Stimulated activated CD4-positive, alpha-beta T cell treated with anti-CD3 and anti-CD28 coated beads, Interleukin-15, amount 100 ng/mL, for 1 hour (primary cell): ENCODE measurements at places on chromosomes 4 and X.

- no peak for DNase-seq
These were observed 18.4 kb downstream of the IL21 start for GRCh38 chr4:122602277-122603142.

DNA sequence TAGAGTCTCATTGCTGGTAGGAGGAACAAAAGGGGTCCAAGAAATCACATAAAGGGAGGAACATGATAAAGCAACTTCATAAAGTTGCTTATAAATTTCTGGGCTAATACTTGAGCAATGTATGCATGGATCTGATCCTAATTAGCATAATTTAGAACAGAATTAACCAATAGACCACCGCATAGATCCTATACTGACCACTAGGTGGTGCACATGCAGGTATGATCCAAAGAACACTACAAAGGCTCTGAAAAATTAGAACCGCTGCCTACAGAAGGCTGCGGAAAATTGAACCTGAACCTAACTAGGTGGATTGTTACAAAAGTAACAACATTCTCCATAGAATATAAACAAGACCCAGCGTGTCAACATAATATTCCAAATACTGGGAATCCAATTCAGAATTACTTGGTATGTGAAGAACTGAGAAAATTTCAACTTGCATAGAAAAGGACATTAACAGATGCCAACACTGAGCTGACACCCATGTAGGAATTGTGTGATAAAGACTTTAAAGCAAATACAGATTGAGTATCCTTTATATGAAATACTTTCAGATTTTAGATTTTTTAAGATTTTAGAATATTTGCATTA lies 23.3 kb downstream of the BRCC3 start:
- no peak for DNase-seq

GRCh38 chr4:78627966-78628678 lies 76.6 kb downstream of the ANXA3 start:
- no peak for DNase-seq

GRCh38 chr4:545612-546011 lies 30.5 kb downstream of the TMEM271 start:
- DNase-seq, result no peak

GRCh38 chrX:47690175-47690574 lies 31.2 kb upstream of the UXT start:
- no peak for DNase-seq

GRCh38 chr4:1476140-1476513 lies 69.9 kb upstream of the NKX1-1 start:
- DNase-seq, result no peak

- DNase-seq, result no peak
These were observed 36.5 kb downstream of the ACOX3 start for GRCh38 chr4:8403976-8404375.

DNA sequence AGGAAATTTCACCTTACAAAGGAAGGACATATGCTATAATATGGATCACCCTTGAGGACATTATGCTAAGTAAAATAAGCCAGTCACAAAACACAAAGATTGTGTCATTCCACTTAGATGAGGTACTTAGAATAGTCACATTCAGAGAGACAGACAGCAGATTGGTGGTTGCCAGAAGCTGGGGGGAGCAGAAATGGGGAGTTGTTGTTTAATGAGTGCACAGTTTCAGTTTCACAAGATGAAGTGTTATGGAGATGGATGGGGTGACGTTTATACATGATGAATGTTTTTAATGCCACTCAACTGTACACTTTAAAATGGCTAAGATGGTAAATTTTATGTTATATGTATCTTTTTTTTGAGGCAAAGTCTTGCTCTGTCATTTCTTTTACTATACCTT lies 14.8 kb upstream of the SPON2 start:
- no peak for DNase-seq

- no peak for DNase-seq
These were observed 56.6 kb upstream of the WDR1 start for GRCh38 chr4:10173037-10173753.

DNA sequence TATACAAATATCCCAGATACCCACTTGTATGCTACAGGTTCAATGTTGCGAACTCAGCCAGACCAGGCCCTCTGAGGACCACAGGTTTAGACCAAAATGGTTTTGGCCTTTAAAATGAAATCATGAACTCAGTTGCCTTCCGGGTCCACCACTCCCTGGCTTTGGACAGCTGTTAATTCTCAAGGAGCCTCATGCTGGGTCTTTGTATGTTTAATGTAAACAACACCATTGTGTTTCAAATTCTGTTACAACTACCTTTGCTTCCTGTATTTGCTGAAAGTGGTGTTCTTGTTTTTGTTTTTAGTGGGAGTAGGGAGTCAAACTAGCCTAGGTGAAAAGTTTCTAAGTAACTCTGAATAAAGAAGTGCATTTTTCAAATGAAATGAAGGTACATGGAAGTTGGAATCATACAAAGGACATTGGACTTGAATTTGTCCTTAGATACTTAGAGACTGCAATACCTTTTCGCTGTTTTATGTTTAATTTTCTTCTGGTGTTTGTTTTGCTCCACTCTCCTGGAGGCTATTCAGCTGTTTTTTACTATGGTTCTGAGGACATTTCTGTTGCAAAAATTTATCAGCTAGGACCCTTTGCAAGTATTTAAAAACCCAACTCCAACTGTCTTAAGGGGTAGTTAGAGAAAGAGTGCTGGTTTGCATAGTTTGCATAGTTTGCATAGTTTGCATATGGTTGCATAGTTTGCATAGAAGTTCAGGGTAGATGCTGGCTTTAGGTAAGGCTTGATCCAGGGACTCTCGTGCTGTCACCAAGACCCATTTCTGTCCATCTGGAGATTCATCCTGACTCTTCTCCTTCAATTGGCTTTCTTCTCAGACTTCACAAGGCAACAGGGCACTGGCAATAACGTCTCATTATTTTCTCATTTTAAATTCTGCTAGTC lies 70.1 kb downstream of the MID1IP1 start:
- DNase-seq, result no peak

DNA sequence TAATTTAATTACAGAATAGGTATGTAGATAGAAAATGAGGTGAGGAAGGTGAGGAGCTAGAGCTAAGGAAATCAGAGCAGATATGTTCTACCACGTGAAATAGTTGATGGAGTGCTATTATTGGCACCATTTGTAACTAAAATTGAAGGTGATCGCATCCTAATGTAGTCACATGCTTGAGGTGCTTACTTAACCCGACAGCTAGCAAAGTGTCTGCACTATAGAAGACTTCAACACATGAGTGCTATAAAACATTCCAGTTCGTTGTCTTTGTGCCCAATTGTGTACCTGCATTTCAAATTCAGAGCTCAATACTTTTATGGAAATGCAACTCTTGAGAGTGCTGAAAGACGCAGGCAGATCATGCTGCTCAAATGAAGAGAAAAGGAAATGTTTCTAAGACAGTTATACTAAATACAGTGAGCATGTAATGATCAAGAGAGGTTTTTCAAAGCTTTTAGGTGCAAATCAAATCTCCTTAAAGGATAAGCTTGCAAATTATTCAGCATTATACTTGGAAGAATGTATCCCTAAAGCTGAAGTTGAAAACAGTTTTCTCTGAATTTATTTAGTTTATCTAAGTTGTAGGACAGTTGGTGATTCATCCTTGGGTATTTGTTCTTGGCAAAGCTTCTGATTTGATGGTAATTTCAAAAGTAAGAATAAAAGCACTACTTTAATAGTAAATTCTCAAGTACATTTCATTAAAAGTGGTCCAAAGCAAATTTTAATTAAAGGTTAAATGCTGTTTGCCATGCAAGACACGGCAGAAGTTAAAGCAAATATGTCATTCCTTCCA lies 223.9 kb upstream of the EPHA5 start:
- DNase-seq, result no peak

GRCh38 chr4:103098756-103099440 lies 736 bp downstream of the BDH2 start:
- no peak for DNase-seq

- DNase-seq, result no peak
These were observed 61.6 kb downstream of the KIT start for GRCh38 chr4:54719378-54719777.

DNA sequence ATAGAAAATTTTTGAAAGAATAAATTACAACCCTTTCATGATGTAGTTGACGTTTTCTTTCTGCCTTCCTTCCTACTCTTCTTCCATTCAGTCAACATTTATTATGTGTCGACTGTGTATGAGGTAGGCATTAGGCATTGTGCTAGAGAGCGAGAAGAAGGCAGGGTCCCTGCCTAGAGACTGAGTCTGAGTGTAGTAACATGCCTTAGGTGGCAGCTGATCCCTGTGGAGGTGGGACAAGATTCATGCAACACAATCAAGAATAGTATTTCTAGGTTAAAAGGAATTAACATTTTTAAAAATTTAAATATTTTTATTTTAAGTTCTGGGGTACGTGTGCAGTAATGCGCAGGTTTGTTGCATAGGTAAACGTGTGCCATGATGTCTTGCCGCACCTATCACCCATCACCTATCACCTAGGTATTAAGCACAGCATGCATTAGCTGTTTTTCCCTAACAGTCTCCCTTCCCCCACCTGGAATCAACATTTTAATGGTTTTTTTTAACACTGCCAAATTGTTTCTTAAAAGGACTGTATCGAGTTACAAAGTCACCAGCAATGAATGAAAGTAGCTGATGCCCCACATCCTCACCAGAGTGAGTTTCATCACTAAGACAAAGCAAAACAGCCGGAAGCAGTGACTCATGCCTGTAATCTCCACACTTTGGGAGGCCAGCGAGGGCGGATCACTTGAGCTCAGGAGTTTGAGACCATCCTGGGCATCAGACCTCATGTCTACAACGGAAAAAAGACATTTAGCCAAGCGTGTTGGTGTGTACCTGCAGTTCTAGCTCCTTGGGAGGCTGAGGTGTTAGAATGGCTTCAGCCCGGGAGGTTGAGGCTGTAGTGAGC lies 84.0 kb downstream of the WWC2 start:
- no peak for DNase-seq

GRCh38 chrX:129934461-129934860 lies 28.5 kb downstream of the UTP14A start:
- no peak for DNase-seq

GRCh38 chrX:66012094-66012534 lies 27.8 kb downstream of the VSIG4 start:
- no peak for DNase-seq

DNA sequence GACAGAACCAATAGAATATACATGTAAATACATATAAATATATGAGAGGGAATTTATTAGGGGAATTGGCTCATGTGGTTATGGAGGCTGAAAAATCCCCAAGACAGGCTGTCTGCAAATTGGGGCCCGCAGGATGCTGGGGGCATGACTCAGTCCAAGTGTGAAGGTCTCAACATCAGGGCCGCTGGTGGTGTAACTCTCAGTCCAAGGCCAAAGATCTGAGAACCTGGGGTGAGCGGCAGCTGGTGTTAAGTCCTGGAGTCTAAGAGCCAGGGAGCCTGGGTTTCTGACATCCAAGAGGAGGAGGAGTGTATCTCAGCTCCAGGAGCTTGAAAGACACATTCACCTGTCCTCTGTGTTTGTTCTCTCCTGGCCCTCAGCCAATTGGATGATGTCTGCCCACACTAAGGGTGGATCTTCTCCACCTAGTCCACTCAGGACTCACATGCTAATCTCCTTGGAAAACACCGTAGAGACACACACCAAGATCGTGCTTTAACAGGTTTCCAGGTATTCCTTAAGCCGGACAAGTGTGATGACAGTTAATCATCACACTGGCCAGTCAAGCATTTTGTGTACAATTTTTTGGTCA lies 28.9 kb downstream of the TIGD2 start:
- DNase-seq, result no peak

- no peak for DNase-seq
These were observed 18.9 kb upstream of the GPR101 start for GRCh38 chrX:137052643-137053235.

GRCh38 chrX:19792412-19792811 lies 95.0 kb downstream of the SH3KBP1 start:
- no peak for DNase-seq

GRCh38 chr4:183517781-183518180 lies 12.9 kb downstream of the ING2 start:
- no peak for DNase-seq

DNA sequence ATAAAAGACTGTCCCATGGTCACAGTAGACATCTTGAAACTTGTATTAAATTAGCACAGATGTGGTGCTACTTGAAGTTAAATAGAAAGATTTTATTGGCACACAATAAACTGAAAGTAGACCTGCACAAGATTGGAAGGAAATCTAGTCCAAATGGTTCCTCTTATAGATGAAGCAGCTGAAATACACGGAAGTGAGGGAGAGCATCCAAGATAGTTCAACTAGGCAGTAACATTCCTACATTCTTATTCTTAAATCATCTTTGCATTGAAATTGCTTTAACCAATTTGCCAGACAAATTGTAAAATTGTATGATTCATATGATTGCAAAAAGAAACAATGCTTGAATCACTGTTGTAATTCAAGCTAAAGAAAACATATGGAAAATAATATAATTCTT lies 87.6 kb upstream of the VCX3B start:
- no peak for DNase-seq

GRCh38 chr4:169744601-169745000 lies 13.1 kb downstream of the HPF1 start:
- DNase-seq, result no peak

DNA sequence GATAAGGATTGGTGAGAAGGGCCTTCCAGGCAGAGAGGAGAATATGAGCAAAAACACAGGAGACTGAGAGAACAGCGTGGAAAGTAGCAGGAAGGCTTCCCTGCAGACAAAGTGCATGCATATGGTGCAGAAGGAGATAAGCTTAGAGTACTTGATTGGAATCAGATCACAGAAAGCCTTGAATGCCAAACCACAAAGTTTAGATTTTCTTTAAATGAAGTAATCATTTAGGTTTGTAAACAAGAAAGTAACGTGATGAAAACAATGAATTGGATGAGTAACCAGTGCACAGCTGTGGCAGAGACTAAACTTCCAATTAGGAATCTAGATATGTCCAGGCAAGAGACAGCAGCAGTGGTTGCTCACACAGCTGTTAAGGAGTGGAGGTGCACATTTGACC lies 83.8 kb upstream of the C1QTNF7 start:
- no peak for DNase-seq

- DNase-seq, result no peak
These were observed 47.6 kb downstream of the MAML3 start for GRCh38 chr4:140106289-140106844.

DNA sequence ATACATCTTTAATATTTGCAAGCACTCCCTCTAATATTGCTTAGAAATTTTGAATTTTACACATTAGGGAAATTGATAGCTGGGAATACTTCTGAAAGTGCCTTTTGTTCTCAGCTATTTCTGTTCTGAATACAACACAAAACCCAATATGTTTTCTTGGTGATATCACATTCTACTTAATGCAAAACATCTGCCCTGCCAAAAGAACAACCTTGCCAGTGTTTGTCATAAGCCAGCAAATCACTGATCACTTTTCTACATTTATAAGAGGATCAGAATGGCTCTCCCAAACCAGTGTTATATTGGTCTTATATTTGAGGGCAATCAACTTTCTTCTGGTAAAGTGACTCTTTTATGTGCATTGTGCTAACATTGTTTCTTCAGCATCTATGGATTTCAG lies 126.8 kb upstream of the APOOL start:
- DNase-seq, result no peak

DNA sequence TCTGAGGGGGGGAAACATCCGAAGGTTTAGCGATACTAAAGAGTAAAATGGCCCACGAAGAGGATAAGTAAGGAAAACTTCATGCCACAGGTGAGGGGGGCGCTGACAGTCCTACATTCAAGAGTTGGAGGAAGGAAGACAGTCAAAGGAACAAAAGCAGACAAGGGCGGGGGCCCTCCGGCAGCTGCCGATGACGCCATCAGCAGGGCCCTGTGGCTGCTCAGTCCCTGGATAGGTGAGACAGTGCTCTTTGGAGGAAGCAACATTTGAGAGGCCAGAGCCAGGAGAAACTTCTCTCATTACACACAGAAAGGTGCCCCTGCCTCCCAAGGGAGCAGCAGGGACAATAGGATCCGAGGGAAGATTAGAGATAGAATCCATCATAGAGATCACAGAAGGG lies 41.5 kb downstream of the RAB40AL start:
- DNase-seq, result no peak
